ENCODE measurements at places on chromosomes 1 and 21.

DNA sequence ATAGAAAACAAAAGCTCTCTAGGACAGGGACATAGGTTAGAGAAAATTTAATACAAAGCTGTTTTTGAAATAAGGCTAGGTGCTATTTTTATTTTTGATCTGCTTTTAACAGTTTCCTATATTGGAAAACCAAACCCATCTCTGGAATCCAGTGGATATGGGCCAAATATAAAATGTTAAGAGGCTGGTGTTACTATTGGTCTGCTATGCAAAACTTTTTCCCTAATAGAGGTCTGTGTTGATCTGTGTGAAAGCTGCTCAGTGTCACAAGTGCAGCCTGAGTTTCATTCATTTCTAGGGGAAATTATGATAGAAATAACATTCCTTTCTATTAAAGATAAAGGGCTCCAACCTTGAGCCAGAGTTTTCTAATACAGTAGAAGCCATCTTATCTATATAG is 116.4 kb downstream of the OLFML2B start:
- no peak for DNase-seq

- no peak for DNase-seq
Observed at GRCh38 chr21:16473988-16474387, 744.2 kb downstream of the USP25 start.

- DNase-seq: no peak
Observed at GRCh38 chr1:218330043-218330623, 15.0 kb upstream of the TGFB2 start.

GRCh38 chr21:9763807-9764206 is 757.6 kb upstream of the TPTE start:
- DNase-seq: no peak

- peak; percentile 33 for DNase-seq
Observed at GRCh38 chr1:3907031-3907534, 7.0 kb upstream of the C1orf174 start.

All from femur (tissue), 1 donor.